ENCODE measurements at places on chromosomes 6 and 20.

- DNase-seq = no peak
Measured at GRCh38 chr6:169938731-169939130, 187.3 kb downstream of the ERMARD start.

DNA sequence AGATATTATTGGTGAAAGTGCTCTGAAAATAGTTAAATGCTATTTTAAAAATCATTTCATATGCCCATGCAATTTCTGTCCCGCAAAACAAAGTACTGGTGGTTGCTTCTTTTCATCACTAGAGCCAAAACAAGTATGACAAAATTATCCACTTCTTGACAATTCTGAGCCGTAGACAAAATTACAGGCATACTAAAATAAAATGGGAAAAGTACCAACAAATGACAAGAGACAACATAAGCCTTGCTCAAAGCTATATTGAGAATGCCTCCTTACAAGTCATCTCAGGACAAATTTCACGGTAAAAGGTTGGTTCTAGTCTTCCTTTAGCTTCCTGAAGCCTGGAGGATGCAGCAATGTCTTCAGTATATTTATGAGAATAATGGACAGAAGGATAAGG, 28.9 kb downstream of the NDRG3 start:
- DNase-seq = no peak

GRCh38 chr6:435441-436307, 44.1 kb downstream of the IRF4 start:
- DNase-seq = no peak

DNA sequence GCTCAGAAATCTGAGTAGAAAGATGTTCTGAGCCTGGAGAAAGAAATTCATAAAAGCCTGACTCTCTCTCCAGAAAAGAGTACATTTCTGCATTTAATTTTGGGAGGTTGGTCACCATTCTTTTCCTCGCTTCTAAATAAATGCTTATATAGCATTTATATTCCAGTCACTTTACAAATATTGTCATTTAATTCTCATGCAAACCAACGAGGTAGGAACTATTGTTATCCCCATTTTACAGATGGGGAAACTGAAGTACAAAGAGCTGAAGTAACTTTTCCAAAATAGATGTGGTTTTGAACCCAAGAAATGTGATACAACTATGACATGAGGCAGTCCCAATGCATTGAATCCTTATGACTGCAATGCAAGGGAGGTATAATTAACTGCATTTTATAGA, 4.5 kb upstream of the TRIB3 start:
- DNase-seq = no peak

- no peak for DNase-seq
Measured at GRCh38 chr6:18166312-18167036, 11.3 kb downstream of the KDM1B start.

GRCh38 chr20:18090044-18090443, 32.3 kb upstream of the OVOL2 start:
- no peak for DNase-seq

GRCh38 chr6:132812255-132812732, 2.1 kb upstream of the RPS12 start:
- DNase-seq = no peak

DNA sequence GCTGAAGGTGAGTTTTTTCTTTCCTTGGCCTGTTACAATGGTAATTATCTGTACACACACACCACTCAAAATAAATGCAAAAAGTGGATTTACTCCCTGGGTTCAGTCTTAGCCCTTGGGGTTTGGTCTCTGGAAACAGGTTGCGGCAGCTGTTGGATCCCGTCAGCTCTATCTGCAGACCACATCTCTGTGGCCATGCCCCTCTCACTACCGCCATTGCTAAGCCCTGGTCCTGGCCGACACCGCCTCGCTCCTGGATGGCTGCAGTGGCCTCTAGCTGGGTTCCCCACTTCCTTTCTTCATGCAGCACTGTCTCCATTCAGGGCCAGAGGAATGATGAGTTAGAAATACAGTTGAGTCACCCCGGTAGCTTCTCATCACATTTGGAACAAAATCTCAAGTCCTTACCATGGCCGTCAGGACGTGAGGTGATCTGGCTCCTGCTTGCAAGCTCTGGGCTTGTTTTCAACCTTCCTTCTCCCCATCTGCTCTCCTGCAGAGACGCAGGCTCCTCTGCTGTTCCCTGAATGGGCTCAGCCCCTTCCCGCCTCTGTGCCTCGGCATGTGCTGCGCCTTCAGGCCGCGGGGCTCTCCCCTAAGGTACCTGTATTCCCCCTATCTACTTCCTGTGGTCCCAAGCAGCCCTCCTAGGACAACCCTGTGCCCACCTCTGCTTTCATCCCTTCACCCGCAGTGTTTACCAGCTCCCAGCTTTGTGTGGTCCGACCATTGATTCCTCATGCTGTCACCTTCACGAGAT, 38.0 kb downstream of the EFCAB8 start:
- no peak for DNase-seq
